ENCODE measurements at places on chromosomes 2 and 18.

GRCh38 chr2:105364436-105365139, 27.2 kb downstream of the C2orf49 start:
- DNase-seq = peak; percentile 63

- DNase-seq = no peak
These were observed 35.2 kb downstream of the UXS1 start for GRCh38 chr2:106158871-106159270.

- no peak for DNase-seq
These were observed 29.2 kb downstream of the CROCC2 start for GRCh38 chr2:240935103-240935876.

- DNase-seq = peak; percentile 26
These were observed 308.2 kb downstream of the EN1 start for GRCh38 chr2:118539290-118539689.

DNA sequence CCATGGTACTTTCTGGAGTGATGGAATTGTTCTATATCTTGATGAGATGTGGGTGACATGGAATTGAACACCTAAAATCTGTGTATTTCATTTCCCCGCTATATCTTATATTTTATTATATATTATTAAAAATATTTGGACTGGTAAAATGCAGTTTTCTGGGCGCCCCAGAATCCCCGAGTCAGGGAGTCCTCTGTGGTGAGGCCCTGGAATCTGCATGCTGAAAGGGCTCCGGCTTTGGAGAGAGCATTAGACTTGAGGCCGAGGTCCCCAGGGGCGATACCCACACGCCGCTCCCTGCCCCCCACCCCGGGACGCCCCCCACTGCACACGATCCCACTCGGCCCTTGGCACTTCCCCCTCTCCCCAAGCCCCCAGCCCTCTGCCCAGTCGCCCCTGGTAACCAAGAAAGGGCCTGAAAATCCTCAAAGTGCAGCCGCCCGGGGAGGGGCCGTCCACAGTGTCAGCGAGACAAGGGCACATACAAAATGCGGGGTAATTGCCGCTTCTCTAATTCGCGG, 126.0 kb downstream of the ZFP36L2 start:
- DNase-seq = no peak

DNA sequence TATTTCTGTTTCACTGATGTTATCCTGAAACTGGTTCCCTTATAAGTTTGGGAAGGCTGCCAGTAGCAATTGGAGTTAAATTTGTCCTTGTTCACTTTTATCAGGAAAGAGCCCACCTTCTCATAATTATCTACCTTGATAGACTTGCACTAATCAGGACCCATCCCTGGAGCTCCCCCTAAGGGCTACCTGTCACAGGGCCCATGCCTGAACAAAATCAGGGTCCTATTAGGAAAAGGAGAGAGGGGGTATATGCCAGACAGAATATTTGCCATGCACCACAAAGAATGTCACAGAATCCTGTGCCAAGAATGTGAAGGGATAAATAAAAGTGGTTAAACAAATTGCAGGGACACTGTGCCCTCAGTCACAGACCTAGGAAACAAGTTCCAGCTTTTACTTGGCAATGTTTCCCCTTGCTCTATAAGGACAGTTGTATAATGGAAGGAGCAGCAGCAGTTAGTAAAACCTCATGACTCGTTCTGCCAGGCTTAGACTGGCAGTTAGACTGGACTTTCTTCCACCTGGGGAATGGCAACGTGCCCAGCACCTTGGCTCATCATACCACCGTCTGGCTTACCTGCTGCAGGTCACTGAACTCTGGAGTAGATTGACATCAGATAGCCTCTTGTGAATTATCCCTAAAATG, 32.3 kb upstream of the VWC2L start:
- no peak for DNase-seq

- DNase-seq = no peak
These were observed 128.4 kb downstream of the ASXL3 start for GRCh38 chr18:33706391-33706790.

- no peak for DNase-seq
These were observed 198.0 kb downstream of the HDAC4 start for GRCh38 chr2:239202836-239203235.

DNA sequence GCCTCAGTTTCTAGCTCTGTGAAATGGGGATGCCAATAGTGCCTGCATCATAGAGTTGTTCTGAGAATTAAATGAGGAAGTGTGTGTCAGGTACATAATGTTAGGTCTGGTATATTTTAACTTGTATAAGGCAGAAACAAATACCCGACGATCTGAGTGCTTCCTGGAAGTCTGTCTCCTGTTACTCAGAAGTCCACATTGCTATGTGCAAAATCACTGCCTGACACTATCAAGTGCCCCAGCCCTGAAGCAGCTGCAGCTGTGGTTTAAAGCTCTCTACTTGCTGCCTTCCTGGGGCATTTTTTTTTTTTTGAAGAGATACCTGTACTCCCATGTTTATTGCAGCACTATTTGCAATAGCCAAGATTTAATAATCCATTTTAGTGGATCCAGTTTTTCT, 125.3 kb downstream of the SLC4A3 start:
- DNase-seq = no peak

DNA sequence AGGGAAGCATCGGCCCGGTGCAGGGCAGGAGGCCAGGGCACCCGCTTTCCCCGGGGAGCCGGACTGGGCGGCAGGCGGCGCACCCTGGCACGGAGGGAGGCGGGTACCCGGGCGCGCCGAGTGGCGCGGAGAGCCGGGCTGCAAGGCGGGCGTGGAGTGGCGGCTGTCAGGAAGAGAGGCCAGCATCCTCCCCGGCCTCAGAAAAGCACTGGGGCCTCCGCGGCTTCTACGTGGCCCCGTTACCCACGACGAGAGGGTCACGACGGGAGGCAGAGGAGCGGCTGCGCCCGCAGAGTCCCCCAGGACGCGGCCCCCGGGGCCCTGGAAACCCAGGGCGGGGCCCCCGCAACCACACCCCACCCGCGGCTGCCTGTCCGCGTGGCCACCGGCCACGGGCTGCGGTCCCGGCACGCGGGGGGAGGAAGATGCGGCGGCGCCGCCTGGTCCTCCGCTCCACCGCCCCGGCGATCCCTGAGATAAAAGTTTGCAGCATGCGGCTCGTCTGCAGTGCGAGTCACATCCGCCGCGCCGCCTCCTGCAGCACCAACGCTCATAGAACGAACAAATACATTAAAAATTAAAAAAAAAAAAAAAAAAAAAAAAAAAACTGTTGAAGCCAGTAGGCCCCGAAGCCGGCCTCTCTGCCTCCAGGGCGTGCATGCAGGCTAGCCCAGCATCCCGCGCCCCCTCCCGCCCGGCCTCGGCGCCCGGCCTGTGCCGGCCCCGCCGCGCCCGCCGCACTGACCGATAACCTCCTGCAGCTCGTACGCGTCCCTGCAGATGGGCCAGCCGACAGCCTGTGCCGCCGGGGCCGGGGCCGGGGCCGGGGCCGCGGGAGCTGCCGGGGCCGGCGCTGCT, 683 bp downstream of the STK39 start:
- peak; percentile 17 for DNase-seq

GRCh38 chr2:145743011-145743410, 1223.1 kb upstream of the ZEB2 start:
- no peak for DNase-seq

DNA sequence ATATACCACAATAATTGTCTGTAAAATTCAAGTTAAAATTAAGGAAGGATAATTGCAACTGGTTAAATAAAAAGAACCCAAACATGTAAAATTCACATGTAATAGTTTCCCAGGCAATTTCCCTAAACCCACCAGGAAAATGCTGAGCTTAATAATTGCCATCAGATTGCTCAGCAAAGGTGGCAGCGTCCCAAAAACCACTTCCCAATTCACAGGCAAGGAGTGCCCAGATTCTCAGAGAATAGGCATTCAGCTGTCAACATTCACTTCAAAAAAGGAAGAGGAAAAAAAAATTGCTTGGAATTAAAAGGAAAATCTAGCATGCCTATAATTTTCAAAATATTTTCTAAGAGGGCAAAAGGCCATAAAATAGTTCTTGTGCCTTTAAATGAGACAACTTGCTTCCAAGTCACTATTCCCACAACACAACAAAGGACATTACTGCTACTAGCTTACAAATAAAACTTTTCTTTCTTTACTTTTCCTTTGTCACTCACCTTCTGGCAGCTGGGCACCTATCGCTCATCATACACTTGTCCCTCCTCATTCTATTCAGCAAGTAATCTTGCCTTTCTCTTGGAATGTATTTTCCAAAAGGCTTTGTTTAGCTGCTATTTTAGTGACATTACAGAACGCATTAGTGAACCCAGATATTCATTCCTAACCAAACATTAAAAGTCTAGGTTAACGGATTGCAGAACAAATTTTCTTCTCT, 15.2 kb downstream of the SRBD1 start:
- DNase-seq = peak; percentile 69

DNA sequence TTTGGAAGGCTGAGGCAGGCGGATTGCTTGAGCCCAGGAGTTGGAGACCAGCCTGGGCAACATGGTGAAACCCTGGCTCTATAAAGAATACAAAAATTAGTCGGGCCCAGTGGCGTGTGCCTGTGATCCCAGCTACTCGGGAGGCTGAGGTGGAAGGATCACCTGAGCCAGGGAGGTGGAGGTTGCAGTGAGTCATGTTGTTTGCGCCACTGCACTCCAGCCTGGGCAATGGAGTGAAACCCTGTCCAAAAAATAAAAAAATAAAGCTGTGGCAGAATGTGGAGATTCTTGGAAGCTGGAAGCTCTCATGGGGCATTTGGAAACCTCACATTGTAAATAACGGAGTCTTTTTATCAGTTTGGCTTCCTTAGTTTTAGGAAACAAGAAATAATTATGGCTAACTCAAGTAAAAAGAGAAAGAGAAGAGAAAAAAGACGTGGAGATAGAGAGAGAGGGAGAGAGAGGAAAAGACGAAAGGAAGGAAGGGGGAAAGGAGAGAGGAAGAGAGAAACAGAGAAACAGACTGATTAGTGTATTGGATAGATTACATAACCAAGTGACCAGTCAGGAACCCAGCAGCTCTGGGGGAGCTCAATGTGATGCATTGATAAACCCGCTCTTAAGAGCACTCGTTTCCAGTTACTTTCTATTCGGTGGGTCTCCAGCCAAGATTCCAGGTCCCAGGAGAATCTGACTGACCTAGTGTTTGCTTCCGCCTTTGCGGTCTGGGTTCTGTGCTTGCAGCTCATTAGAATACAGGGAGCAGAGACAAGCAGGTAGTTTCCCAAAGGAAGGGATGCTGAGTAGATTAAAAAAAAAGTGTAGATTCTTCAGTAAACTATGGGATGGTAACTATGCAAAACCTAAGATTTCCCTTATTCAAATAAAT, 1.1 kb upstream of the SPAST start:
- DNase-seq = no peak

DNA sequence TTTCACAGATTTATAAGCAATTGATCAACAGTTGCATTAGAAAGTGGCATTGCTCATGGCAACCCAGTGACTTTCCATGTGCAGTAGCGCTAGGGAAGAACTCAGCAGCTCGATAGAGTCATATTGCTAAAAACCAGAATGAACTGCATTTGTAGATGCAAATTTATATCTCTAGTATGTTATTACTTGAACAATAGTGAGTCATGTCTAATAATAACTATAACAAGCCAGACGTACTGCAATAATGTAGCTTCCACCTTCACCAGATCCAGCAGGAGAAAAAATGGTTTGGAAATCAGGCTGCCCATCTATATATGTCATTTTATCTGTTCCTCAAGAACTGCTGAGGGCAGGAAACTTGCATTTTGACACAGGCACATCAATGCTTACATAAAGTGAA, 66.5 kb upstream of the FIGN start:
- DNase-seq = no peak
